ENCODE measurements at places on chromosomes 2 and 18.

- no peak for DNase-seq
These were observed 105.0 kb downstream of the LRRTM1 start for GRCh38 chr2:80199504-80199903.

- DNase-seq = no peak
These were observed 48.1 kb upstream of the SIGLEC15 start for GRCh38 chr18:45777393-45777792.

DNA sequence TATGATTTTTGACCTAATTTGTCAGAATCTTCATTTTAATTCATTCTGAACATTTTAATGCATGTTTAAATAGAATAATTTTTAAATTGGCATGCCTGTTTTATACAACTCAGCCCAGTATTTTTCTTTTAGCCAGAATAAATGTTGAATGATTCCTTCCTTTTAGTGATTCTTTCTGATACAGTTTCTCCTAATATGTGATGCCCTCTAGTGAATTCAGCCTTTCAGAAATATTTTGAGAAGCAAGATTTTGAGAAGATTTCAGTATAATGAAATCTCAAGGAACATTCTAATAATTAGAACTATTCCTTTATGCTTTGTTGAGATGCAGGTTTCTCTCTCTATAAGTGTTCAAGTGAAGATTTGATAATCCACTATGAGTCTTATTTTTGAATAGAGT is 28.5 kb downstream of the LCLAT1 start:
- no peak for DNase-seq

- no peak for DNase-seq
These were observed 222.2 kb downstream of the C1D start for GRCh38 chr2:67840460-67841068.

GRCh38 chr2:36125702-36126101 is 229.9 kb upstream of the CRIM1 start:
- DNase-seq = no peak

GRCh38 chr2:151002959-151003600 is 258.6 kb downstream of the RBM43 start:
- no peak for DNase-seq

DNA sequence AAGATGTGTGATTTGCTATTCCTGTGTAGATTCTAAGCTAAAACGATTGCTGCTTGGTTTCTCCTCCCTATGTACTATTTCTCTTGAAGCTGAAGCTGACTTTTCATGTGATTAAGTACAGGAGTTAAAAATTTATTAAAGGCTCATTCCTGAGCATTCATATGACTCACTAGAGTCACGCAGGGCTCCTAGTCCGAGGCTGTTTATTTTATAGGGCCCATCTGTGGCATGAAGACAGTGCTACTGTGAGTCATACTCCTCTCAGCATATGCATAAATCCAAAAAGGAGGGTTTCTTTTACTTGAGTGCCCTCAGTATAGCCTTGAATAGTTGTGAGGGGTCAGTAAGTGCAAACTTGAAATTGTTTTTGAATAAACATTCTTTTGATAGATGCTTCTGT is 378.8 kb downstream of the PTPRM start:
- DNase-seq = no peak

- no peak for DNase-seq
These were observed 177.1 kb downstream of the RNF144A start for GRCh38 chr2:7094231-7094741.

GRCh38 chr2:118049140-118049815 is 35.4 kb upstream of the CCDC93 start:
- DNase-seq = no peak

GRCh38 chr2:127508631-127509034 is 17.7 kb downstream of the IWS1 start:
- DNase-seq = peak; percentile 81

DNA sequence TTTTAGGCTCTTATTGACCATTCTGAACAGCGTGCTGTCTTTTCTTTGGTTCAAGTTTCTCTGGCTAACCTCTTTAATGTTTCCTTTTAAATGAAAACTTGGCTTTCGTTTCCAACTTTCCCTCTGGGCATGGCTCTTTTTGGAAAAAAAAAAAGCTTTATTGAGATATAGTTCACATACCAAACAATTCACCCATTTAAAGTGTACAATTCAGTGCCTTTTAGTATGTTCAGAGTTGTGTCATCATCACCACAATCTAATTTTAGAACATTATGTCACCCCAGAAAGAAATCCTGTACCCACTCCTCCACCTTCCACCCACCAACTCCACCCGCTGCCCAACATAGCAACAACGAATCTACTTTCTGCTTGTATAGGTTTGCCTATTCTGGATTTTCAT is 322.4 kb downstream of the ADCYAP1 start:
- no peak for DNase-seq

DNA sequence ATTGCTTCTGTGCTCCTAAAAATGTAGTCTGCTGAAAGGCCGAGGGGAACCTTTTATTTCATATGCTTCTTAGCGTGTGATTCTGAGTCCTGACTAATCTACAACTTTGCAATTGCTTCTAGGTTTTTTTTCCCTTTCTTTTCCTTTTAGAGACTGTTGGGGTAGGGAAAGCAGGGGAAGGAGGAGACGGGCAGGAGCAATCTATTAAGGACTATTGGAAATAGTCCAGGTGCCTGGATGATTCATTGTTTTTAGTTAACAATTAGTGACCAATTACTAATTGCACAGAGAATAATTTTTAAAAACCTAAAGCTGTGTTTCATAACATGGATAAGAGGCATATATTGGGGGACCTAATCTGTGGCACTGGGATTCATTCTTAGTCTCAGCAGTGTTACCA is 49.4 kb upstream of the STON1 start:
- no peak for DNase-seq

- DNase-seq = no peak
These were observed 30.0 kb upstream of the BMP10 start for GRCh38 chr2:68901199-68901514.

DNA sequence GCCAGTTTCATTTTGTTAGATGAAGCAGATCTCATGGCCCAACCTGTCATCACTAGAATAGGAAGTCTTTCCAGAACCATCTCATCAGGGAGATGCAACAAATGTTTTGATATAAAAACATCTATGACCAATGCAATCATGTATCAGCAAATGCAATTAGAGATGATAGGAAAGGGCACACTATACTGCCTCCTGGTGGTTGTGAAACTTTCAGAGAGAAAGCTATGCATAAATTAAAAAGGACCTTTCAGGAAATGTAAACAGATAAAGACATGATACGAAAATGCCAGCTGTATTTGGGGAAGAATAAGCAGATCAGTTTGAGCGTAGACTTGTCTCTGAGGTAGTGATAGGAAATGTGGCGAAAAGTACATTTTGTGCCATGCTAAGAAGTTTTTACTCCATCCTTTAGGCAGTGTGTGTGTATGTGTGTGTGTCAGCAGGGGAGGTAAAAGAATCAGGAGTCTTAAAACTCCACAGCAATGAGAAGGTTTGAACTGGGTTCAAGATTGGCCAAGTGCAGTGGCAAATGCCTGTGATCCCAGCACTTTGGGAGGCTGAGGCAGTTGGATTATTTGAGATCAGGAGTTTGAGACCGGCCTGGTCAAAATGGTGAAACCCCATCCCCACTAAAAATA is 479.3 kb downstream of the CPS1 start:
- no peak for DNase-seq

- no peak for DNase-seq
These were observed 110.7 kb downstream of the KLHL29 start for GRCh38 chr2:23495661-23496114.

- DNase-seq = no peak
These were observed 46.2 kb downstream of the UGGT1 start for GRCh38 chr2:128137094-128137616.

GRCh38 chr2:46865181-46865970 is 50.2 kb downstream of the MCFD2 start:
- no peak for DNase-seq

DNA sequence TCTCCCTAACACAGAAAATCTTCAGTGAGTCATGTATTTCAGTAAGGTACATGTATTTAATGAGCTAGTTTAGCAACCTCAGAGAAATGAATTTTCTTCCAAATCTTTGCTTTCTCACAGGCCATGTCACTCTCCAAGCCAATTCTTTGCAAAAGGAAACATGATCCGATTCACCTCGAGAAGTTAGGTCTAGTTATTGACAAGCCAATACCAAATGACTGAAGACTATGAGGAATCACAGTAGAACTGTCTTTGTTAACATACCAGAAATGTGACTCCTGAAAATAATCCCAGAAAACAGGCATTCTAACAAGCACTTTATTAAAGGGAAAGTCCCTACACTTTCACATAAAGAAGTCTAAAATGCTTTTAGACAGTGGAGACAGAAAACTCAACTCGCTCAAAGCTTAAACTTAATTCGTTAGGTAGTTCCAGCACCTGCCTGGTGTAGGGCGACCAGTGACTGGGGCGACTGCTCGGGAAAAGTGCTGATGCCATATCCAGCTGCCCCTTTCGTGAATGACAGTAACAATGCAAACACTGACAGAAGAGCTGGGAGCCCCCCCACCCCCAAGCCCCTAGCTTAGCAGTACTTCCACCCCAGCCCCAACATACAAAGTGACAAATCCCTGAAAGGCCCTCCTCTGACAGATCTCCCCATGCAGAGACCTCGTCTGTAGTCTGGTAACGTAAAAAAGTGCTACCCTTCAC is 1.8 kb downstream of the MEMO1 start:
- no peak for DNase-seq

DNA sequence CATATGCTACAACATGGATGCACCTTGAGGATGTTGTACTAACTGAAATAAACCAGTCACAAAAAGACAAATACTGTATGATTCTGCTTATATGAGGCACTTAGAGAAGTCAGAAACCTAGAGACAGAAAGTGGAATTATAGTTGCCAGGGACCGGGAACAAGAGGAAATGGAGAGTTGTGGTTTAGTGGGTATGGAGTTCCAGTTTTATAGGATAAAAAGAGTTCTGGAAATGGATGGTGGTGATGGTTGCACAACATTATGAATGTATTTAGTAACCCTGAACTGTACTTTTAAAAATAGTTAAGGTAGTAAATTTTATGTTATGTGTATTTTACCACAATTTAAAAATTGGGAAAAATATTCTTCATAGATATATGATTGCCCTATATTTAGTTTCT is 97.7 kb downstream of the DPP4 start:
- DNase-seq = no peak

GRCh38 chr2:182715121-182715891 is 751 bp upstream of the DNAJC10 start:
- DNase-seq = peak; percentile 64

- DNase-seq = no peak
These were observed 48.4 kb downstream of the MTERF4 start for GRCh38 chr2:241053576-241054251.

GRCh38 chr2:239896075-239896474 is 129.1 kb downstream of the NDUFA10 start:
- no peak for DNase-seq

- peak; percentile 32 for DNase-seq
These were observed 29.4 kb downstream of the ITM2C start for GRCh38 chr2:230893841-230894781.

DNA sequence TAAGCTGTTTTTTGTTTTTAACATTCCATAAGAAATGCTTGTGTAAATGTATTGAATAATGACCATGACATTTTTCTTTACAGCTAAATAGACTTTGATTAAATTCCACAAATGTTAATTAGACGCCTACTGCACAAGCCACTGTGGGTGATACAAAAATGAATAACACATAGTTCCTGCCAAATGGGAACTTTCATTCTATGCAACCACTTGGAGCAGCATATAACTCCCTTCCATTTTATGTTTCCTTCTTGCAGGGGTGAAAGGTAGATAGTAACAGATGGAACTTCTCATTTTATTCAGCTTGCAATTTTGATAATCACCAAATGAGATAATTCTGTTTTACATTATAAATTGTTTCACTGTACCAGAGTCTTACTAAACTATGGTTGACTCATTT is 70.0 kb upstream of the THUMPD2 start:
- no peak for DNase-seq

DNA sequence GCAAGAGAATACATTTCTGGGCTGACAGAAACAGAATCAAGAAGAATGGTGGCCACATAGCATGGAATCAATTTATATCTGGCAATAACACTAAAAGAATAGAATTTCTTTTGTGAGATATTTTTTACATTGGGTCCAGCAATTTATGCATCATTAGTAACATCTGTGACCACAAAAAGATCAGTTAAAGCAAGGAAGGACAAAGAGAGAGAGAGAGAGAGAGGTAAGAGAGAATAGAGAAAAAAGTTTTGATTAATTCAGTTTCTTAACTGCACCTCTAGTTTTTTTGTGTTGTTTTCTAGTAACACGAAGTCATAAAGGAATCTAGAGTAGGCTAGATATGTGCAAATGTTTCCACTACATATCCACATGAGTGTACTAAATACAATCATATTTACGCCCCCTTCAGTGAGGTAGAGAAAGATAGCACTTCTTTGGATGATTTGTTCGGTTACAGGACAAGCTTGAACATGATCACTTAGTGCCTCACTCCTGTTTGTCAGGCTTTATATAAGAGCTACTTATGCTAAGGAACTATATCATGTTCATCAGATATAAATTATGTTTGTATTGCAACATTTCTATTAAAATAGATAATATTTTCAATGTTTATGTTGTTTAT is 247.4 kb upstream of the COL3A1 start:
- no peak for DNase-seq

GRCh38 chr2:190277234-190278112 is 42.2 kb downstream of the HIBCH start:
- peak; percentile 2 for DNase-seq

DNA sequence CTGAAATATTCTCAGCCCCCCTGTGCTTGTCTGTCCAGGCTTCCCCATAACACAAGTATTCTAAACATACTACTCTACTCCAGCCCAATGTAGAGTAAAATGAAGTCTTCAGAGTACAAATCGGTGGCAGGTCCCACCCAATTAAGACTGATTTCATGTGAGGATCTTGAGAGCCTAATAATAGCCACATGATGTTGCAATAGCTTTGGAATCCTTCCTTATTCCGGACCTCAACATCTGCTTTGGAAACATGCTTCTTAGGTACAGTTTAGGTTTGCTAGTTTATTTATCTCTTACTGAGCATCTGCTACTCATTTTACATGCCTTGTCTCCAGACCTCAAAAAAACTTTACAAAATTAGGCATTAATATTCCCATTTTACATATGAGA is 207.3 kb upstream of the RAB6C start:
- DNase-seq = no peak

GRCh38 chr18:62997076-62997475 is 281.7 kb downstream of the PHLPP1 start:
- DNase-seq = no peak

GRCh38 chr2:31937741-31938140 is 73.1 kb downstream of the MEMO1 start:
- no peak for DNase-seq

DNA sequence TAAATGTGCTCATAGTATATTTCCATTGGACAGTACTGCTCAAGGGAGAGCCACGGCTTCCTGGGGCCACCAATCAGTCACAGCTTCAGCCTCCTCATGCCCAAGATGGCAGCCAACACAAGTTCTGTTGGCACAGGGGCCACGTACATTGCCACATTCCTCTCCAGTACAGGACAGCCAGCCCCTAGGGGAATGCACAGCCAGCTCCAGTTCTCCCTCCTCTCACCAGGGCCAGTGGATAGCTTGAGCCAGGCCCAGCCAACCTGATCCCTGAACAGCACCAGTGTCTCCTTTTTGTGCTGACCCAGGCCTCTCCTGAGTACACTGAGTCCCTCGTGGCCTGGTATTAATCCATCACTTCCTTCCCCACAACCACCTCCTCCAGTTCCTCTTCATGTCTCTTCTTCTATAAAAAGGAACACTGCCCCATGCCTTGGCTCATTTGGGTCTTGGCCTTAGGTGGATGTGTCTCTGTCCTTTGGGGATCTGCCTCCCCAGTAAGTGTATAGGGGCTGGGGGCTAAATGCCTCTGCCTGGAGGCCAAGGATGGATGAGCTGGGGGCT is 168.7 kb downstream of the TNS1 start:
- no peak for DNase-seq

GRCh38 chr2:10781746-10782145 is 30.8 kb downstream of the PDIA6 start:
- DNase-seq = no peak
